ENCODE measurements at places on chromosomes 1 and 21.

DNA sequence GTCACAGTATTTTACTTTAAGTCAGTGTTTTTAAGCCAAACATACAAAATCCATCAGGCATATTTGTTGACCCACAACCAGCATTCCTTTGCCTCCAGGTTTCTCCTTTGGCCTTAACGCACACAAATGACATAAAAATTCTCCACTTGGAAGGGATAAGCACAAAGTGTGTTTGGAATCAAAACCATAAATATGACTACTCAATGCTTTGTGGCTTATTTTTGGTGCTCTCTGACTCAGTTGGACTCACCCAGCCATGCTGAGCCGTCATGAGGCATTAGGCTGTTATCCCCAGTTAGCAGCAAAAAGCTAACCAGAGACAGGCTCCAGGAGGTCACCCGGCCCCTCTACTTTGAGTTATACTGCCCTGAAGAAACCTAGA, 948 bp downstream of the PRUNE1 start:
- DNase-seq: no peak
- no peaks in the 10 kb centered on the region for H3K36me3 ChIP-seq
- H3K27ac ChIP-seq: no peak overlapping the region
- H3K4me3 ChIP-seq: peak overlapping the region; percentile 92
- H3K27me3 ChIP-seq: no peaks in the 10 kb centered on the region

GRCh38 chr1:26225033-26225831, 8.8 kb upstream of the CEP85 start:
- peaks cover 3% of the 10 kb centered on the region for H3K4me1 ChIP-seq
- H3K4me3 ChIP-seq: peak overlapping the region; percentile 63
- no peaks in the 10 kb centered on the region for H3K36me3 ChIP-seq

DNA sequence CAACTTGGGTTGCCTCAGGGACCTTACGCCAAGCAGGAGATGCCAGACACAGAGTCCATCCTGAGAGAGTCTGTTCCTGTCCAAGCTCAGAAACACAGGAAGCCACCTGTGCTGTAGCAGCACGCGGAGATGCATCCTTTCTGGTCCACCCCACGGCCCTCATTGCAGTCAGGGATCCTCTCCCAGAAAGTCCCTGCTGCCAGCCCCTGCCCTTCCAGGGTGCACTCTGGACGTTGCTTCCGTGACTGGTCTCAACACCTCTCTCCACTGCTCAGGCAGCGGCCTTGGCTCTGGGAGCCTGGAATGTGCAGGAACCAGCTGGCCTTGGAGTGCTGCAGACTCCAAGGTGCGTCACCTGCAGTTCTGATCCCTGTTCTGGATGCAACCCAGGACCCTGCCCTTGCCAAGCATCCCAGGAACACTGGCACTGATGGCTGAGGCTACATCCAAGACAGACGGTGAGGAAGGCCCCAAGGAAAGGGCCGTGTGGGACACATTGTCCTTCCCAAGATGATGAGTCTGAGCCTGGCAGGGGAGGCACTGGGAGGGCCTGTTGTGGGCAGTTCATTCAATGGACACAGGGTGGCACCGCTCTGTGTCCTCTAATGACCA, 21.7 kb upstream of the COL6A1 start:
- no peak for DNase-seq
- no peak overlapping the region for H3K4me3 ChIP-seq
- H3K27me3 ChIP-seq: no peaks in the 10 kb centered on the region
- no peaks in the 10 kb centered on the region for H3K4me1 ChIP-seq

DNA sequence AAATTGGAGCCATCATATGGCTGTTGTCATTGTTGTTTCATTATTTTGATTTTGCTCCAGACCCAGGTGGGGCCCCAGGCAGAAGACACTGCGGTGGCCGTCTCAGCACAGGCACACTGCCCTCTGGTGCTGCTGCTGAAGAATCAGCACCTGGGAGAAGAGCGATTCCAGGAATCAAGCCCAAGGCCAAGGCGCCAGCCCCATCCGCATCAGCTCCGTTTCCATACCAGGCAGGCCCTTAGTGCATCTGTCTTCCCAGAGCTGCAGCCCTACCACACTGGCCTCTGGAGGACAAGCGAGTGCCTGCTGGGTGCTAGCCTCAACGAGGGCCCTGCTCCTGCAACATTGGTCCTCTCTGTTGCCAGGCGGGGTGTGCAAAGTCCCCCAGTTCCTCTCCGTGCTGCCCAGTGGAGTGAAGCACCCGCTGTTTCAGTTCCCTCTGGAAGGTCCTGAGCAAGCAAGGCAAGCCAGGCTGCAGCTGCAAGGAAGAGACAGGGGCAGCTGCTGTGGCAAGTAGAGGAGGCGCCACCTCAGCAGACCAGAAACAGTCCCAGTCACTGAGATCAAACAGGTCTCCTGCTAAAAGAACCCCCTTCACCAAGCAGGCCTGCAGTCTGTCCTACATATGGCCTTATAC, 5.2 kb downstream of the GRIK3 start:
- H3K36me3 ChIP-seq: no peaks in the 10 kb centered on the region
- no peak overlapping the region for H3K4me3 ChIP-seq
- DNase-seq: no peak

- no peak for DNase-seq
- H3K4me3 ChIP-seq: no peak overlapping the region
- no peak overlapping the region for H3K27ac ChIP-seq
- no peaks in the 10 kb centered on the region for H3K4me1 ChIP-seq
- no peaks in the 10 kb centered on the region for H3K27me3 ChIP-seq
These were observed 73.4 kb downstream of the RABGAP1L start for GRCh38 chr1:174232761-174233160.

- H3K36me3 ChIP-seq: peaks cover 11% of the 10 kb centered on the region
- no peaks in the 10 kb centered on the region for H3K27me3 ChIP-seq
- no peak overlapping the region for H3K4me3 ChIP-seq
- H3K27ac ChIP-seq: no peak overlapping the region
- DNase-seq: no peak
These were observed 26.0 kb downstream of the RPS6KA1 start for GRCh38 chr1:26555550-26555981.

- H3K4me1 ChIP-seq: no peaks in the 10 kb centered on the region
- H3K27ac ChIP-seq: no peak overlapping the region
- H3K4me3 ChIP-seq: no peak overlapping the region
- DNase-seq: no peak
These were observed 31.1 kb downstream of the ALG14 start for GRCh38 chr1:95041491-95042165.

DNA sequence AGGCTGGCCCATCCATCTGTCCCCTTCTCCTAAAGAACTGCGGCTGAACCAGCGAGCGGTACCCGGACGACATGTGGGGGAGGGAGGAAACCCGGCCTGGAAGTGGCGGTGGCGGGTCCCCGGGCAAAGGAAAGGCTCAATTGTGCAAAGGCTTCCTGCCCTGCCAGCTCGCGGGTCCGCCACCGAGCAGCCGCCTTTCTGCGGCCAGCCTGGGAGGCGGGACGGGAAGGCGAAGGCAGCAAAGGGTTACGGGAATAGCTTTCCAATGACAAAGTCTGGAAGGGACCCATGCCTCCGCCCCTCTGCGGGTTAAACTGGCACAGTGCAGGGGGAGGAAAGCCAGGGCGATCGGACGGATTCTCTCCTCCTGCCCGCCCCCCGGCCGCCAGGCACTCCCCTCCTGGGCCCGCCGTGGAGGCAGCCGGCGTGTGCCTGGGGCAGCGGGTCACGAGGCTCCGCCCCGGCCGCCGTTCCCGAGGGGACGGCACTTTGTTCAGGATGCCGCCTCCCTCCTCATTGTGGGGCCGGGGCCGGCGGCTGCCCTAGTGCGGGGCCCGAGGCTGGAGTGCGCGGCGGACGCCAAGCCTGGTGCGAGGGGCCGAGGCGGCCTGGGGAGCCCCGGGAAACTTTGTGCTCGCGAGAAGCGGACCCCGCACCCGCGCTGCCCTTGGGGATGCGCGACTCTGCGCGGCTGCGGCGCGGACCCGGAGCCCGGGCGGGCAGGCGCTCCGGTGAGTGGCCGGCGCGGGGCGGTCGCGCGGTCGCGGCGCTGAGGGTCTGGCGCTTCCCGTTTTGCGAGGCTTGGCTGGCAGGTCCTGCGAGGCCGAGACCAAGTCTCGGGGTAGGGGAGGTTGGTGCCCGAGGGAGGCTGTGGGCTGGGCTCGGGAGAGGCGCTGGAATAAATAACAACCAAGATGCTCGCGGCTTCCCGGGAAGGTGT, at the start of gene NAV1:
NAV1 (plus strand) TSS at position 516 of the 940 bp plus-strand sequence. CDS start 83,758 bp downstream, outside the sequence.
- peak within 1 kb of the TSS; percentile 70 for H3K4me3 ChIP-seq
- no peak for DNase-seq
- H3K27ac ChIP-seq: no peak within 1 kb of the TSS
- peaks cover 5% of the 10 kb centered on the region for H3K4me1 ChIP-seq
- H3K36me3 ChIP-seq: no peaks in the 10 kb centered on the region
- H3K27me3 ChIP-seq: peaks cover 30% of the 10 kb centered on the region

GRCh38 chr1:68959461-68960030, 462.7 kb upstream of the DEPDC1 start:
- H3K27me3 ChIP-seq: no peaks in the 10 kb centered on the region
- peaks cover 3% of the 10 kb centered on the region for H3K4me1 ChIP-seq
- DNase-seq: no peak
- no peaks in the 10 kb centered on the region for H3K36me3 ChIP-seq
- H3K27ac ChIP-seq: no peak overlapping the region

DNA sequence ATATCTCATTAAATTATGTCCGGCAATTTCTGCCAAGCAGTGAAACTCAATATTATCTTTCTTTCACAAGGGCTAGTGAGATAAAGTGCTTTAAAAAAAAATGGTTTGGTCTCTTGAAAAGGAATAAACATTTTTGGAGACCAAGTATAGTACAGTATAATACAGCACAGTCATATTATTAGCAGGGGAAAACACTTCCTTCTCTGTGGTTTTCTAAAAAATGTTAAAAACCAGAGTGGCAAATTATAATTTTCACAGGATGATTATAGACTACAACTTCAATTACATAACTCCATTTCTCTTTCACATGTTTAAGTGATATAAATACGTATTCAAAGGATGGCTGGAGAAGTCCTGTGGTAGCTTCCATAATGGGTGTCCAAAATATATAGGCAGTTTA, 170.3 kb upstream of the DMRTA2 start:
- H3K4me1 ChIP-seq: no peaks in the 10 kb centered on the region
- no peaks in the 10 kb centered on the region for H3K36me3 ChIP-seq
- H3K27ac ChIP-seq: no peak overlapping the region
- H3K27me3 ChIP-seq: no peaks in the 10 kb centered on the region
- H3K4me3 ChIP-seq: no peak overlapping the region
- DNase-seq: no peak

- no peaks in the 10 kb centered on the region for H3K36me3 ChIP-seq
- no peak overlapping the region for H3K4me3 ChIP-seq
- no peak overlapping the region for H3K27ac ChIP-seq
- H3K27me3 ChIP-seq: no peaks in the 10 kb centered on the region
- H3K4me1 ChIP-seq: peaks cover 6% of the 10 kb centered on the region
These were observed 49.0 kb downstream of the MAGI3 start for GRCh38 chr1:113439277-113439670.

DNA sequence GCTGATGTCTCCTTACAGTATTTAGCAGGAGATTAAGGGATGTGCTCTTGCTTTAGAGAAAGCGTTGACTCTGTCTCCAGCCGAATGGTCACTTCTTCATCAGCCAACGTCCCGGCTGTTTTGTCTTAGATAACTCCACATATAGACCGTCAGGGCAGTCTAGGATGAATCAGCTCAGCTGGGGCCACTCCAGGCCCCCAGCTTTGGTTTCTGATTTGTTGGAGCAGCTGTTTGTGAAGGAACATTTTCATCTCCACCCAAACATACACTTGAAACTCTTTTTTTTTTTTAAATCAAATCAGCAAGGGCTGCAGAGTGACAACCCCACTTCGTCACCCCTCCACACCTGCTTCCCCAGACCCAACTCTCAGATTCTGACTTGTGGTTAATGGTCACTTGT, 206.1 kb upstream of the GALNT2 start:
- H3K4me1 ChIP-seq: peaks cover 5% of the 10 kb centered on the region
- no peak for DNase-seq
- H3K36me3 ChIP-seq: no peaks in the 10 kb centered on the region
- no peak overlapping the region for H3K4me3 ChIP-seq
- no peaks in the 10 kb centered on the region for H3K27me3 ChIP-seq

GRCh38 chr1:59598120-59598440, 216.7 kb upstream of the HOOK1 start:
- no peak for DNase-seq
- H3K27ac ChIP-seq: no peak overlapping the region
- H3K4me3 ChIP-seq: no peak overlapping the region
- no peaks in the 10 kb centered on the region for H3K27me3 ChIP-seq
- no peaks in the 10 kb centered on the region for H3K36me3 ChIP-seq

DNA sequence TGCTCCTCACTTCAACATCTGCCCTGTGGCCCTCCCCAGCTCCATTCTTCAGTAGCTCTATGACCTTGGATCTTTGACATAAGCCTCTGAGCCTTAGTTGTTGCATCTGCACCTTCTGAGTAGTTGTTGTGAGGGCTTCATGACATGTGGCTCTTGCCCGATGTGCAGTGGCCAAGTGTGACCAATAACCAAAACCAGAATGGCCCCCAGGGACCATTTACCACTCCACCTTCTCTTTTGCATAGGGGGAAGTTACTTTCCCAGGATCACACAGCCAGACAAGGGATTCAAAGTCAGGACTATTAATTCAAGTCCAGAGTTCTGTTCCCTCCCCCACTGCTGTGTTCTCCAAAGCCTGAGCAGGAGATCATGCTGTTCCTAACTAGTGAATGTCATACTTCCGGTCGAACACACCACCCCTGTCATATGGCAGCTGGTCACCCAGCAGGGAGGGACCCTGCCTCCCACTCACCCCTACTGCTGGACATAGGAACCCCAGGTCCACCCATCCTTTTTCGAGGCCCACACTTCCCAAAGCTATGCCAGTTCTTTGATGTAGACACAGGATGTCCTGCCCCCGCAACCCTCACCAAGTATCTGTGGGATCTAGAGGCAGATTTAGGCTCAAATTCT, 4.0 kb downstream of the FGR start:
- H3K4me1 ChIP-seq: no peaks in the 10 kb centered on the region
- peaks cover 19% of the 10 kb centered on the region for H3K27me3 ChIP-seq
- no peak overlapping the region for H3K4me3 ChIP-seq
- H3K36me3 ChIP-seq: no peaks in the 10 kb centered on the region
- no peak for DNase-seq
- H3K27ac ChIP-seq: no peak overlapping the region

DNA sequence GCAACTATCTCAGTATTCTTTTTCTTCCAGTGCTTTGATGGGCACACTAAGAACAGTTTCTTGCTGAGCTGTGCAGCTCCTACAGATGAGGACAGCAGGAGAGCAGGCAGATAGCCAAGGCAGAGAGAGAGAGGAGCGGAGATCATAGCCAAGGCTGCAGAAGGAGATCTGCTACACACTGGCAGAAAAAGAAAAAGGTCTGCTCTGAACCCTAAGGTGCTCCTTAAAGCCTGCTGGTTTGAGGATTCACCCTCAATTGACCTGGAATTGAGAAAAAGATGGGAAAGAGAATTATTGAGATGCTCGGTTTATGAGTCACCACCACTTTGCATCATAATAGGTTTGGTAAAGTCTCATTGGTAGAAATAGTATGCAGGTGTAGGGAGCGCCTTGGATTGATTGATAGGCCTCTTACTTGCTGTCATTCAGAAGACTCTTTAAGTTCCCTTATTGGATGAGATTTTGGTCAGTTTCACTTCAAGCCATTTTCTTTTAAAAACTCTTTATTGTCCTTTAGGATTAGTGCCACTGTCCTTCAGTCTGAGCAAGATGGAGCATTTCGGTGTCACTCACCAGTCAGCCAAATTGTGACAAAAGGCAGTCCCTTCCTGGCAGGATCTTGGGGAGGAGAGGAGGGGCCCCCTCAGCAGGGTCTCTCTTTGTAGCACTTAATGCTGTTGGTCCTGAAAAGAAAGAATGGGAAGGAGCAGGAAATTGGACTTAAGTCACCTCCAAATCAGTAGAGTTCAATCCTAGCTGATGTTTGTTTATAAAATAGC, 685.0 kb downstream of the ADGRL2 start:
- peaks cover 4% of the 10 kb centered on the region for H3K4me1 ChIP-seq
- peak; percentile 15 for DNase-seq
- peak overlapping the region; percentile 20 for H3K27ac ChIP-seq
- H3K4me3 ChIP-seq: no peak overlapping the region
